ENCODE measurements at places on chromosomes 1 and 21. TPM values are rescaled to one million over a fixed set of nuclear protein-coding genes. Genes with fewer than 3 reads are reported as not detected.

Gene EXTL1
- 0.07 TPM for total RNA-seq

Gene AIRE
- not detected for total RNA-seq

Gene SLC30A10
- total RNA-seq: not detected

Gene TPM3
- total RNA-seq: 746 TPM

Gene SPRR1B
- total RNA-seq: not detected

Gene PDC
- total RNA-seq: not detected

All from A673 (cell line).